ENCODE measurements at places on chromosomes 7 and 10.

- no peak for DNase-seq
Observed at GRCh38 chr7:99752356-99752755, 17.4 kb upstream of the CYP3A7 start.

DNA sequence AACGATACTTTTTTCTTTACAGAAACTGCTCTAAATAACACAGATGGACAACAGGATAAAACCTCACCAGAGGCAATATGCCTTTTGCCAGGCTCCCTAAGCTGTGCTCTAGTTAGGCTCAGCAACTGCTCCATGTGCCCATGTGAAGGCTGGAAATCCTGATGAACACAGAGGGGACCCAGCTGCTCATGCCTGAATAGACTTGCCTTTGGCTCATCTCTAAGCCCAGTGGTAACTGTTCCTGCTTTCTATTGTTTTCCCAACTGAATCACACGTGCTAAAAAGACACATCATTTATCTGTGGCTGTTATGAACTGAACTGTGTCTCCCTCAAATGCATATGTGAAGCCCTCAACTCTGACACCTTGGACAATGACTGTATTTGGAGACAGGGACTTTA is 110.4 kb downstream of the RNF216 start:
- DNase-seq, result no peak

- no peak for DNase-seq
Observed at GRCh38 chr10:114306116-114306973, 67.3 kb downstream of the VWA2 start.

GRCh38 chr7:1856161-1856887 is 186.2 kb downstream of the ELFN1 start:
- no peak for DNase-seq

DNA sequence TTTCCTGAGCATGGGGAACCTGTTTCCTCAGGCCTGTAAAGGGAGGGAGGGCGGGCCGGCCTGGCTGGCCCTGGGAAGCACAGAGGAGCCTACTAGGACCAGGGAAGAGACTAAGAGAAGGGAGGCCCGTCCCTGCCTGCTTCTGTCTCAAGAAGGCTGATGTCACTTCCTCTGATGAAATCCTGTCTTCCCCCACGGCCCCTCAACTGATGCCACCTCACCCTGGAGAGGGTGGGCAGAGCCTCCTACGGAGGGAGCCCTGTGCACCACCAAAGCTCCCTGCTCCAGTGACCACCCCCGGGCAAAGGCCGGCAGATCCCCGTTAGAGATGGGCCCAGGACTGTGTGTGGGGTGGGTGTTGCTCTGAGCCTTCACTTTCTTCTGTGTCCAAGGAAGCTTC is 1.0 kb upstream of the PILRA start:
- no peak for DNase-seq
